Activated T-helper 2 cell treated with anti-CD3 and anti-CD28 coated beads, Interferon-gamma antibody, Interleukin-2, Interleukin-4, amounts not matched to agents 10 μg/mL and 5 μg/mL and 100 μg/mL, durations not matched to agents 14 hours and 24 hours and 36 hours (primary cell): ENCODE measurements at places on chromosomes 13 and 19. TPM values are rescaled to one million over a fixed set of nuclear protein-coding genes. Genes with fewer than 3 reads are reported as not detected.

GRCh38 chr19:46955813-46956371, 63.7 kb upstream of the NPAS1 start:
- no peak for DNase-seq

DNA sequence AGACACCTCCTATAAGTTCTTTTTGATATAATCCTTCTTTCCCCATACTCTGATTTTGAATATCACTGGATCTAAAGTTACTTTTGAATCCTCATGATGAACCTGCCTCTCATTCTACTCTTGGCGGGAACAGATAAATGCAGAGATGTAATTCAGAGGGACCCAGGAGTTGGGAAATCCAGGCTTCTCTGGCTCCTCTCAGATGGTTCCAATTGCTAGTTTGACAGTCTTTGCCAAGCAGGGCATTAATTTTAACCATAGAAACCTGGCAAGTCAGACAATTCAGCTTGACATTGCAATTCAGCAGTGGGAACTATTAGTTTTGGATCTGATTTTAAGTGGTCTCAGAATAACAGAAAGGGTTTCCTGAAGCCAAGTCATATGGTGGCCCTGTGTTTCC, 67.3 kb upstream of the KLF12 start:
- no peak for DNase-seq

Gene OR7D2
- total RNA-seq: 0.37 and 0.62 TPM in 2 replicates

DNA sequence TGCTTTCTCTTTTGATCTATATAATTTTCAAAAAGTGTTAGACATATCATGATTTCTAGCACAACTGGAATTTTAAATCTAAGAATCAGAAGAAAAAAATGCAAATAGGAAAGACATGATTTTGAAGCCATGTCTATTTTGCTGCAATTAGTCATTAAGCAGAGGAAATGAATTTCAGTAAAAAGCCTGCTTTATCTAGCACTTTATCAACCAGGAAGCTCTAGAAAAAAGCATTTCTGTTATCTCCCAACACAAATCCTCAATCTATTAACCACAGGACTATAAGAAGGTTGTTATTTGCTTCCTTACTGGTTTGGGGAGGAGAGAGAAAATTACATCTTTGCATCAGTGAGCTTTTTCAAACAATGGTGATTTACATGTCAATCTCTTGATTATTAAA, 716.7 kb downstream of the DIAPH3 start:
- DNase-seq: no peak

GRCh38 chr19:37333457-37333856, 37.4 kb upstream of the ZNF527 start:
- DNase-seq: no peak

Gene GTF2F1
- 59.6 and 60.1 TPM in 2 replicates for total RNA-seq

GRCh38 chr13:47858042-47859025, 142.7 kb downstream of the SUCLA2 start:
- DNase-seq: no peak

DNA sequence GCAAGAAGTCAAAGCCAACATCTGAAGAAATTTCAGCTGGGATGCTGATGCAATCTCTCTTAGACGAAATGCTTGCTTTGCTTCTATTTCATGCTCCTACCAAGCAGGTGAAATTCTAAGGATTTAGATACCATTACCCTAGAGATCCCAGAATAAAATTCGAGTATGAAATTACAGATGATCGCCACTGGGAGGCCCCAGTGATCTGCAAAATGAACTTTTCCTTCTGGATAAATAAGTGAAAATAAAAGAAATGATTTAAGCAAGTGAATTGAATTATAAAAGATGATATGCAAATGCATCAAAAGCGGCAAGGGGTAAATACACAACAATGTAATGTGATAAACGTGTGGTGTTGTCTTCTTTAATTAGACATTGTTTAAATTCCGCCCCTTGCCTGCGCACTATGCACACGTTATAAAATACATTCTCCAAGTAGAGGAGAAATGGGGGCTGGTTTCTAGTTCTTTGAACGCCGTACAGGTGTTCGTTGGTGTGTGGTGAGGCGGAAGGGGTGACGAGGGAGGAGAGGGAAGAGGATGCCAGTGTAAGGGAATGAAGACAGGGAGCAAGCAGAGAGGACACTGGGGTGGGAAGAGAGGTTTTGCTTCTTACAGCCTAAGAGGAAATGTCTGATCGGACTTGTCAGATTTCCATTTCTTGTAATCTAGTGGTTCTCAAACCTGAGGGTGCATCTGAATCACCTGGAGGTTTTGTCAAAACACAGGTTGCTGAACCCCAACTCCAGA, 58.0 kb downstream of the ERCC5 start:
- no peak for DNase-seq

Gene LRRC25
- not detected in 2 replicates for total RNA-seq

Gene COMP
- total RNA-seq: not detected in 2 replicates

- no peak for DNase-seq
Observed at GRCh38 chr19:31693131-31693932, 344.1 kb upstream of the TSHZ3 start.

Gene SKA3
- total RNA-seq: 29.4 and 29.6 TPM in 2 replicates

- DNase-seq: no peak
Observed at GRCh38 chr13:93953841-93954240, 525.6 kb downstream of the DCT start.

GRCh38 chr13:82477436-82477835, 1404.8 kb downstream of the SLITRK1 start:
- no peak for DNase-seq

GRCh38 chr13:39486758-39487157, 116.2 kb downstream of the LHFPL6 start:
- DNase-seq: no peak

GRCh38 chr13:61030445-61030844, 385.2 kb downstream of the PCDH20 start:
- DNase-seq: no peak

Gene FBXO17
- not detected in 2 replicates for total RNA-seq

- DNase-seq: no peak
Observed at GRCh38 chr19:57052081-57052480, 67.7 kb upstream of the USP29 start.

Gene LILRB2
- total RNA-seq: not detected in 2 replicates

DNA sequence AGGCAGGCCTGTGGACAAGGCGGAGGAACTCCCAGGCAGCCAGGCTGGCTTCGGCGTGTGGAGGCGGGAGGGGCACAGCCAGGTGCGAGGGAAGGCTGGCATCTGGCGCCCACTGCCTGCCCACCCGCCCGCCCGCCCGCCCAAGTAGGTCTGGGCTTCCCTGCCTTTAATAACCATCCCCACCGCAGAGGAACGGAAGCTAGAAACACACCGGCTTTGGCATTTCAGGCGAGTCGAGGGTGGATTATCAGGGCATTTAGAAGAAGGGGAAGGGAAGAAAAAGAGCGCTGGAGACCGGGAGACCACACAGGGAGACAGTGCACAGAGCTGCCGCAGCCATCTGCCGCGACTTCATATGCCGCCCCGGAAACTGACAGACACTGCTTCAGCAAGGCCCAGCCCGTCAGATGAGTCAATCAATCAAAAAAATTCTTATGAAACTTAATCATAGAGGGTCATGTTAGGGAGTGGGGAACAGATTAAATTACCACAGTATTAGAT, 199.7 kb downstream of the TSHZ3 start:
- DNase-seq: no peak
